GM23248 (cell line): ENCODE measurements at places on chromosomes 5 and 9.
A peak's percentile ranks its signal among the peaks of the same experiment; 100 is the strongest.

DNA sequence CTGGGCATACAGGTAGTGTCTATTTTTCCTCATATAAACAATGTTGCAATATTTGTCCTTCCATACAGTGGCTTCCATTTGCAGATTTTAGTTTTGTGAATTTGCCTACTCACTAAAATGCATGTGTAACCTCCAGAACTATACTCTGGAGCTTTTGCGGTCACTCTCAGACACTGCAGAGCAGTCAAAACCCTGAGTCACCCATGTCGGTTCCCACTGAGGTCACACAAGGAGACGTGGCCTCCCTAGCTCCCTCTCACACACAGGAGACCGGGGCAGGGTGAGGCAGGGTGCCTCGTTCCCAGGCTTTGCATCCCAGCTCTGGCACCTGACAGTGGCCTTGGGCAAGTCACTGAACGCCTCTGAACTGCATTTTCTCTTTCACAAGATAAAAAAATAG lies 55.5 kb upstream of the ZNF354A start:
- peak; percentile 72 for DNase-seq

DNA sequence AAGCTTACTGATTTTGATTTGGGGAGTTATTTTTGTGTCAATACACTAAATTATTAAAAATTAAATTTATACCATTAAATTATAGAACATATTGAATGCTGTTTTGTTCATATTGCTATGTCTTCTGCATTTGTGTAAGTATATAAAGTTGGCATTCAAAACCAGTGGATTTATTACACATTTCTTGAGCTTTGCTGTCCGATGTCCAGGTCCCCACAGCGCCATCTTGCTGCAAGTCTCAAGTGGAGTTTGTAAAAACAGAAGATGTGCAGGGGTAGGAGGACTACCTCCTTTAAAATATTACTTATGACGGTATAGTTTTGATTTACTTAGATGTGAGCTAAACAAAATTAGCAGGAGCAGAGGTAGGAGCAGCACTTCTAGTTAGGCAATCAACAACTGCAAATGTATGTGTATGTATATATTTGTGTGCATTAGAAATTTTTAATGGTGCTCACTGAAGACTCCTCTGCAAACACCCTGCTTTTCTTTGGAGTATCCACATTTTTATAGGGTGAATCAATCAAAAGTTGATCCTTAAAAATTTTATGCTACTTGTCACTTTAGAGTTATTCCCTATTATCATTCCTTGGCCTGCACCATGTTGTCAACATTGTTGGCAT lies 37.4 kb downstream of the CPEB4 start:
- peak; percentile 74 for DNase-seq

DNA sequence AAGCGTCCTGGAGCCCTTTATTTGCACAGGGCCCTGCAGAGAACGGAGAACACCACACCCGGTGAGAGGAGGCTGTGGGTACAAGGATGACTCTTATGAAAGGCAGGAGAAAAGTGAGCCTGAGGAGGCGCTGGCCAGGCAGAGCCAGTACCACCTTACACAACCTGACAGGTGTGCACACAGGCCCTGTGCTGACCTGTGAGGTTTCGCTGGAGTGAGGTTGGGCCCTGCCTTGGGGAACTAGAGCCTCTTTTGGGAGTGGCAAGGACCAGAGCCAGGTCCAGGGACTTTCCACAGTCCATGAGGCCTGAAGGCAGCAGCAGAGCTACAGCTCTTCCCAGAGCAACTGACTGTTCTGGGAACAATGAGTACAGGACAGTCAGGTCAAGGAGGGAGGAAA lies 3.1 kb downstream of the SRD5A1 start:
- no peak for DNase-seq

GRCh38 chr5:173853370-173854131 lies 34.6 kb upstream of the CPEB4 start:
- DNase-seq = peak; percentile 14

DNA sequence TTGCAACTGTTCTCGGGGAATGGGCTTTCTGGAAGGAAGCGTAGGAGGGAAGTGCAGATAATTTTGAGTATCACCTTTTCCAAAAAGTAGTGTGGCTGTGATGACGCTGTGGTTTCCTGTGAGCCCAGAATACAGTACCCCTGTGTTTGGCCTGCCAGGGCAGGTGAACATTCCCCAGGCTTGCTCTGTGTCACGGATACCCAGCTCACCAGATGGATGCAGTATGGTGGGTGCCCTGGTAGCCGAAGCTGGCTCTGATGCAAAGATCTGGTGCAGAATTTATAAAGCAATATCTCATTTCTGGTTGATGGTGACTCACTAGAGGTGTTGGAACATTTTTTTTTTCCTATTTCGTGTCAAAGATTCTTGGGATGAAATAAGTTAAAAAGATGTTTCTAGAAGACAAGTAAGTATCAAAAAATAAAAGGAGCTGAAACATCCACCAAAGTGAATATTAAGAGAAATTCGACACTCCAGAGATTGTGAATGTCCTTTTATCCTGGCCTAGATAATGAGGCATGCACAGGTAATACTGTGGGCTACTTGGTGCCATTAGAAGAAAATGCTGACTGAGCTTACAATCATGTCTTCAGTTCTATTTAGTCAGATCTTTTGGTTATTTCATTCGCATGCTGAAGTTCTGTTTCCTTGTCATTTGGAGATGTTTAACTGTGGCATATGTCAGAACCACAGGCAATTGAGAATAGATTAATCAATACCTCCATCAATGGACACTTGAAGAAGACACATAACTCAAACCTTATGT lies 200.1 kb downstream of the GADD45G start:
- no peak for DNase-seq

- no peak for DNase-seq
Measured at GRCh38 chr5:41903382-41903891, 707 bp upstream of the RIMOC1 start.

- DNase-seq = peak; percentile 44
Measured at GRCh38 chr5:93359296-93359959, 221.6 kb downstream of the NR2F1-AS1 start.

GRCh38 chr5:126182971-126183695 lies 240.1 kb upstream of the GRAMD2B start:
- no peak for DNase-seq

DNA sequence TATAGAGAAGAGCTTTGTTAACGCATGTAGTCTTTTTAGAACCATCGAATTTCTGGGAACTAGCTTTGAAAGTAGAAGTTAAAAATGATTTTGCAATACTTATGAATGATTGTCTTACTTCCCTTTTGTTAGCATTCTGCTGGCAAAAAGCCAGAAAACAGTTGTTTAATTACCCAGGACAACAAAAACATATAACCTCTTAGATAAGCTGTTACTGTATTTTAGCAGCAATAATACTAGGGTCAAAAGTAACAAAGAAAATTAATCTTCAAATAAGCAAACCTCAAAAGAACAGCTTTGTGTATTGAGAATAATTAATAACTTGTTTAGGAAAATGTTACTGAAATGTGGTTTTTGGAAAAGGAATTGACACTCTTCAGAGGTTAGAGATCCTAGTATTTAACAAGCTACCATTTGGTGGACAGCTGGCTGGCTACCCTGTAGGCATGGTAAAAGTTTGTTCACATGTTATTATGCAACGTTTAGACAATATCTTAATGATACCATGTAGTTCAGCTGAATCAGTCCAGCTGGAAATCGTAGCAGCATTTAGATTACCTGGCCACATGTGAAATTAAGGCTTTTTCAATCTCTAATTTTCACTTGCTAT lies 3.8 kb downstream of the FGF10 start:
- DNase-seq = no peak

DNA sequence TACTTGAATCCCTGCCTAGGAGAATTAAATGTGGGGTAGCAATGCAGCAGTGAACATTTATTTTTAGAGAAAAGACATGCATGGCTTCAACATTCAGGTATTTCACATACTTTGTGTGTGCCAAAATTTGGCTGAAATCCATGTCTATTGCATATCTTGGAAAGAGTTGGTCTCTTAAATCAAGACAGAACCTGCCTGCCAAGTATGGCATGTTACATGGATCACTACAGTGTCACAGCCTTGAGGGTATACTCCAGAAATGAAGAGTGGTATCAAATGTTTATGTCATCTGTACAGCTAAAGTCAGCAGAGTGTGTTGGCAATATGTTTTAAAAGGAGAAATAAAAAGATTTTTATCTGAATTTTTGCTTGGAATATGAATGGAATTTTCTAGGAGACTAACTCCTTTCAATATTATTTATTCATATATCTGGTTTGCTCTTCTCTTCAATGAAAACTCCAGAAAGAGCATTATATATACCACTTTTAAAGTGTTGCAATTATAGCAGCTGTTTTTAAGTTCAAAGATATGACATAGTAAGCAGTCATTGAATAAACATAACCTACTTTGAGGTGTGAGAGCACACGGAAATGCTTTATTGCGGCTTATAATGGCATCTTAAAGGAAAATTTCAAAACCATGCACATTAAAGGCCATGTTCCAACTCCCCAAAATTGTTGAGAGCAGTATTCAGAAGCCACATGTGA lies 95.4 kb upstream of the MINAR2 start:
- DNase-seq = no peak

- peak; percentile 79 for DNase-seq
Measured at GRCh38 chr5:10563945-10564837, at the start of gene ANKRD33B. Gene ANKRD33B, plus strand, starts transcription at chr5:10564070. Its CDS starts 398 bp downstream, at chr5:10564468.

DNA sequence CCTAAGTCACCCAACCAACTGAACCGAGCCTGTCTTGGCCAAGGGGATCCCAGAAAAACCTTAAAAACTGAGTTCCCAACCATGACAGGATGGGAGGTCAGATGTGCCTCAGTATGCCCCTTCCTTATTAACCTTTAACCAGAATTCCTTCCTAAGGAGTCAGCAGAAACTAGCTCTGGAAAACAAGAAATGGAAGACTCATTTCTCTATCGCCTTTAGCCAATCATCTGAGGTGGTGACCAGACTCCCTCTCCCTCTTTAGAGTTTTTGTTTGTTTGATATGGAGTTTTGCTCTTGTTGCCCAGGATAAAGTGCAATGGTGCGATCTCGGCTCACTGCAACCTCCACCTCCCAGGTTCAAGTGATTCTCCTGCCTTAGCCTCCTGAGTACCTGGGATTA lies 37.5 kb downstream of the SLC28A3 start:
- DNase-seq = no peak

- no peak for DNase-seq
Measured at GRCh38 chr9:76454311-76454710, 4.7 kb upstream of the GCNT1 start.
